NCI-H510A (cell line): ENCODE measurements at places on chromosomes 11 and 22.

DNA sequence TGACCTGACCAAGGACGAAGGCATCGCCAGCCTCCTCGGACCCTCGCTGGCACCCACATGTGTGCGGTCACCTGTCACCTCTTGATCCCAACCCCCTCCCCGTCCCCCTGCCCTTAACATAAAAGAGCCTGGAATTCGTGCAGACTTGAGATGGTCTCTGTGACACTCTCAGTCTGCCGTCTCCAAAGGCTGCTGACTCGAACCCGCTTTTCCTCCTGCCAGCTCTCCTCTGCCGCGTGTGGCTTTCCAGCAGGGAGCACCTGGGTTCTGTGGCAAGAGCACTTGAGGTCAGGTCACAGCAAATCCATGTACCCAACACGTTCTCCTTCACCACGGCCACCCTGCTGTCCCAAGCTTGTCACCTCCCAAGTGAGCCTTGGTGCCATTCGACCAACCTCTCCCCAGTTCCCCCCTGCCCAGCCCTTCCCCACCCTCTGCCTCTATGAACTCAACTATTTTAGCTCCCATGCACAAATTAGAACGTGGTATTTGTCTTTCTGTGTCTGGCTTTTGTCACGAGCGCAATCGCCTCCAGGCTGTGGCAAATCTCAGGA is 207.6 kb downstream of the BRD1 start:
- DNase-seq = no peak

GRCh38 chr22:45828841-45829240 is 148.1 kb downstream of the WNT7B start:
- no peak for DNase-seq

GRCh38 chr22:24424001-24424900 is 3.1 kb upstream of the ADORA2A start:
- DNase-seq = no peak

GRCh38 chr11:6417907-6418556 is 862 bp downstream of the APBB1 start:
- no peak for DNase-seq

GRCh38 chr11:65506772-65507505 is 8.1 kb downstream of the MALAT1 start:
- DNase-seq = no peak

GRCh38 chr22:40081662-40082061 is 86.9 kb downstream of the FAM83F start:
- no peak for DNase-seq

GRCh38 chr11:68099057-68099456 is 22.1 kb downstream of the CHKA start:
- DNase-seq = no peak

DNA sequence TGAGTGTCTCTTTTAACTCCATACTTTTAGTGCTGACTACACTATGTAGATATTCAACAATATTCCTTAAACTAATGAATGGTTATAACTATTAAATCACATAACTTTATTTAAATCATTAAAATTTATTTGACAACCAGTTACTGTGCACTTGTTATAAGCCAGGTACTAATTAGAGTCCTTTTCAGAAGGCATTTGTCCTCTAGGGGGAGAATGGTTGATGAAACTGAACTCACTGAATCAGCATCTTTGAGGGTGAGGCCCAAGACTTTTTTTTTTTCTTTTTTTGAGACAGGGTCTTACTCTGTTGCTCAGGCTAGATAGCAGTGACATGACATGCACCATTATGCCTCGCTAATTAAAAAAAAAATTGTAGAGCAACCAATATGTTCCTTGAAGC is 515.6 kb upstream of the CCDC90B start:
- DNase-seq = no peak

- no peak for DNase-seq
These were observed 44.9 kb downstream of the IGLL5 start for GRCh38 chr22:22932512-22932941.

GRCh38 chr22:33919391-33920196 is 682 bp downstream of the LARGE1 start:
- DNase-seq = no peak

DNA sequence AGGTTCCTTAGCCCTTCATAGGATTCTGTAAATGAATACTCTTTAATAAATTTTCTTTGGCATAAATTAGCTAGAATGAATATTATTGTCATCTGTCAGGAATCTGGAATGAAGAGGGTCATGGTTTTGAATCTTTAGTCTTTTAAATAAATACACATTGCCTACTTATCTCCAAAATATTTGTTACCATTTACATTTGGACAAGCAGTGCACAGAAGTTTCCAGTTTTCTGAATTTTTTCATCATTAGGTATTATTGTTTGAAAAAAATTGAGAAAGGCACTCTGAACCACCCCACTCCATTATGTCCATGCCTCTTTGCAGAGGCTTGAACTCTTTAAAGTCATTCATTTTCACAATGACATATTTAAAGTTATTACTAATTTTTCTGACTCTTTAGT is 549.0 kb upstream of the LUZP2 start:
- DNase-seq = no peak

DNA sequence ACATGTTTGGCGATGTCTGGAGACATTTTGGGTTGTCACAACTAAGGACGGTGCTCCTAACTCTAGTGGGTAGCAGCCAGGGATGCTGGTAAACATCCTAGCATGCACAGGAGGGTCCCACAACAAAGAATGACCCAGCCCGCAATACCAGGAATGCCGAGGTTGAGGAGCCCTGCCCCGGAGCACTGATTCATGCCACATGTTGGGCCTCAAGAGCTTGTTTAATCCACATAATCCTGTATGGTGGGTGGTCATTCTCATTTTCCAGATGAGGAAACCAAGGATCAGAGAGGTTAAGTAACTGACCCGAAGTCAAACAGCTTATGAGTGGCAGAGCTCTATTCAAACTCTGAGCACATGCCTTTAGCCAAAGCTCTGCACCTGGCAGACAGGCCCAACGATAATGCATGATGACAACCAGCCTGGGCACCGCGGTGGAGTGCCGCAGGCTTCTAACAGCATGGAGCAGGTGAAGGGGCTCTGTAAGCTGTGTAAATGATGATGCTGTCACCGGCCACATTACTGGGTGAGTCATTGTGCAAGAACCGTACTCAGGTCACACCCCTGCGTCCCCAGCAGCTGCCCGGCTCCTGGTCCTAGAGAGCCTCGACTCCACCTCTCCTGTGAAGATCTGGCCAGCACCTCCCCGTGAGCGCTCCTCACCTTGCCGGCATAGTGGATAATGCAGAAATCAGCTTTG is 58.6 kb downstream of the APOL1 start:
- DNase-seq = no peak

- DNase-seq = peak; percentile 76
These were observed 25.1 kb upstream of the RELT start for GRCh38 chr11:73350908-73351636.

- DNase-seq = no peak
These were observed 117.6 kb upstream of the THY1 start for GRCh38 chr11:119540370-119541125.

DNA sequence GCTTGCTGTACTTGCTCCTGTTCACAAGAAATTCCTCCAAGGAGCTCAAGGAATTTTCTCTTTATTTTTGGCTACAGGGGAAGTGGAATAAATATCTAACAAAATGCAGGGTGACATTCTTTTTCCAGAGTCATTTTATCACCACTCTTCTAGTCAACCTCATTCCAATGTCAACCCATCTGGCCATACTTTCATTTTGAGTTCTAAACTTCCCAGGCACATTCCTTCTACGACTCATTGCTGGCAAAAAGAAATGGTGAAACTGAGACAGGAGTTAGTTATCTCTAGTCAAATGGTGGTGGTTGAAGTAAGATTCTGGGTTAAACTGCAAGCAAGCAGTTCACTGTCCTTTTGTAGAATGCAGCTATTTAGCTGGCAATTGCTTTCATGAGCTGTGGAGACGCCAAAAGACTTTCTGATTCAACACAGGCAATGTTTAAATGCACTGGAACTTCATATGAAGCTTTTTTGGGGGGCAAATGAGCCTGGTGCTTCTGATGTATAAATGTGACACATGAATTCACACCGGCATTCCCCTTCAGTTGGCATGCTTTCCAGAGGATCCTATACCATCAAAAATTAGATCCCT is 304.6 kb downstream of the CADM1 start:
- no peak for DNase-seq

GRCh38 chr22:20567371-20567847 is 60.0 kb downstream of the MED15 start:
- DNase-seq = no peak

- DNase-seq = no peak
These were observed 234.0 kb upstream of the ZC3H12C start for GRCh38 chr11:109859045-109859724.

DNA sequence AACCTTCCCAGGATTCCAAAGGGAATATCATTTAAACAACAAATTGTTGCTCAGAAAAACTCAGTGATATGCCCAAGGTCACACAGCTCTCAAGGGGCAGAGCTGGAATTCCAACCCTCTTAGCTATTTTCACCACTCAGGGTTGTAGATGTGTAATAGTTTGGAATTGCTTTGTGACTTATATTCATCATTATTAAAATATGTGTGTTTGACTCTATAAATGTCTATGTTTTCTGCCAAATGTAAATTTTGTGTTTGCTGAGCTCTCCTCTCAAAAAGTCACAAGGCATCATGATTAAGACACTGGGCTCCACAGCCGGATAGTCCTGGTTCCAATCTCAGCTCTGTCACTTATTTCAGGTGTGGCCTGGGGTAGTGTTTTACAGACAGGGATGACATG is 407.3 kb downstream of the TMEM135 start:
- no peak for DNase-seq

GRCh38 chr11:117720061-117720511 is 76.9 kb downstream of the DSCAML1 start:
- DNase-seq = no peak

- no peak for DNase-seq
These were observed 944 bp downstream of the C11orf86 start for GRCh38 chr11:66976028-66976467.

DNA sequence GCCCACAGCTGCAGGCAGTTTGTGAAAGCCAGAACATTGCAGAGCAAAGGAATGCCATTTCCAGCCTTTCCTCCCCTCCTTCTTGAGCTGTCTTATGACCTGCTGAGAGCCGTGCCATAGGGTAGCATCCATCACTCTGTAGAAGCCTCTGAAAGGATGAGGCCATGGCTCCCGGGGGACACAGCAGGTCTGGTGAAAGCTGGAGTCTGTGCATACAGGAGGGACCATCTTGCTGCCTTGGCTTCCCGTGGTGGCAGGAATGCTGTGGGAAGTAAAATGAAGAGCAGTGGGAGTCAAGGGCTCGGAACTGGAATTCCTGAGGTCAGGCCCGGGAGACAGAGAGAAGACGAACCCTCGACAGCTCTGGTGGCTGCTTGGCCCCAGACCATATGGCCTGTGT is 30.9 kb downstream of the ANO1 start:
- no peak for DNase-seq

- no peak for DNase-seq
These were observed 26.6 kb downstream of the ELFN2 start for GRCh38 chr22:37400719-37401118.

GRCh38 chr11:75474240-75474639 is 41.2 kb upstream of the KLHL35 start:
- DNase-seq = no peak

DNA sequence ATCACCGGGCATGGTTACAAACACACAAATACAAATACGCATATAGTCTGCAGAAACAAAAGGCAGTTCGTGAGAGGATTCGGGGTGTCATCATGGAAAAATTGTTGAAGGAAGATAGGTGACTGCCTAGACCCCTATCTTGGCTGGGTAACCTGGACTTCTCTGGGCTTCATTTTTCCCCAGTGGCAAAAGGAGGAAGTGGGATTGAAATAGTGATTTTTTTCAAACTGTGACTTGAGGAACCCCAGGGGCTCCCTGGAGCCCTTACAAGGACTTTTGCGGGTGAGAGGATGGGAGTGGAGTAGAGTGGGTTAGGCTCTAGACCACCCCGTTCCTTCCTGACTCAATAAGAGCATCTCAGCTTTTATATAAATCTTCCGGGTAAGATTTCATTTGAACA is 1.0 kb upstream of the ELF5 start:
- no peak for DNase-seq

DNA sequence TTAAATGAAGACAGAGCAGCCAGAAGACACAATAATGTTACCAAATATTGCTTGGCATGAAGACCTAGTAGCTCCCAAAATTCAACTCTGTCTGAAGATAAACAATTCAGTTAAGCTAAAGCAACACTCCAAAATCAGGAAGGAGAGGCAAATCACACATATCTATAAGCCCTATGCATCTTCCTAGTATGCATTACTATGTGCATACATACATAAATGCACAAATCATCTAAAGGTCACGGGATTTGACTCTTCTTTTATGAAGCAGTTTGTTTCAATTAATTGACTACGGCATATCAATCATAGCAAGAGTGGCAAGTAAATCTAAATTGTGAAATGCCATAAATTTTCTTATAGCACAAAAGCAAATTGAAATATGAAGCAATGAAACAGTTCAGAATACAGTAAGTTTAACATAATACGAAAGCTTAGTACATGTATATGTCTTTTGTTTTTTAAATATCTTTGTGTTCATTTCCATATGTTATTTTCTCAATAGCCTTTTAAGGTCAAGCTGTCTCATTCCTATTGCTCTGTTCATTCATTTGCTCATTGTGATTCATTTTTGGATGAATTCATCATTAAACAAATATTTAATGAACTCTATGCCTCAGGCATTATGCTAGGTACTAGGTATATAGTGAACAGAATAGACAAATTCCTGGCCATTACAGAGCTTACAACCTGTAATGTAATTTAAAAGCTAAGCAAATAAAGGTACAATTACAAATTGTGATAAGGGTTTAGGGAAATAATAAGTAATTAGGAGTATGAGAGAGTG is 540.5 kb downstream of the DLG2 start:
- no peak for DNase-seq

- DNase-seq = no peak
These were observed 838 bp downstream of the BCL9L start for GRCh38 chr11:118924591-118925585.
